ENCODE measurements at places on chromosomes 2 and 18.

DNA sequence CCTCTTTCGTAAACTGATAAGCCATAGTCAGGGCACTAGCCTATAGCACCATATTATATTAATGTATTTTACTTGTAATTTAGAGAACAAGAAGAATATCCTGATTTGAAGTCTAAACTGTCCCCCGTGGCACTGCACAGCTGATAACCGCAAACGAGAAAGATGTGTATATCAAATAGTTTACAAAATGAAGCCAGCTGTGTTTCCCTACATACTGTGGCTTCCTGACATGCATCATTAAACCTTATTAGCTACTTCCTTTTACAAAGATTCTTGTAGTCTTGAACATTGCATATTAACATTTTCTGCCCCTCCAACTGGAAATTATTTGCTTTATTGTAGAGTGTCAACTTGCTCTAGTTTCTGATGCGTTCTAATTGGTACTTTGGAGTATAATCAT, 153.5 kb upstream of the NFATC1 start:
- no peak for DNase-seq

- no peak for DNase-seq
Observed at GRCh38 chr2:214108598-214108997, 302.3 kb upstream of the VWC2L start.

GRCh38 chr2:8172661-8173060, 509.2 kb upstream of the ID2 start:
- no peak for DNase-seq

GRCh38 chr2:103605071-103605780, 843.4 kb downstream of the TMEM182 start:
- DNase-seq = no peak

- DNase-seq = no peak
Observed at GRCh38 chr18:46660957-46661749, 4.1 kb upstream of the LOXHD1 start.

DNA sequence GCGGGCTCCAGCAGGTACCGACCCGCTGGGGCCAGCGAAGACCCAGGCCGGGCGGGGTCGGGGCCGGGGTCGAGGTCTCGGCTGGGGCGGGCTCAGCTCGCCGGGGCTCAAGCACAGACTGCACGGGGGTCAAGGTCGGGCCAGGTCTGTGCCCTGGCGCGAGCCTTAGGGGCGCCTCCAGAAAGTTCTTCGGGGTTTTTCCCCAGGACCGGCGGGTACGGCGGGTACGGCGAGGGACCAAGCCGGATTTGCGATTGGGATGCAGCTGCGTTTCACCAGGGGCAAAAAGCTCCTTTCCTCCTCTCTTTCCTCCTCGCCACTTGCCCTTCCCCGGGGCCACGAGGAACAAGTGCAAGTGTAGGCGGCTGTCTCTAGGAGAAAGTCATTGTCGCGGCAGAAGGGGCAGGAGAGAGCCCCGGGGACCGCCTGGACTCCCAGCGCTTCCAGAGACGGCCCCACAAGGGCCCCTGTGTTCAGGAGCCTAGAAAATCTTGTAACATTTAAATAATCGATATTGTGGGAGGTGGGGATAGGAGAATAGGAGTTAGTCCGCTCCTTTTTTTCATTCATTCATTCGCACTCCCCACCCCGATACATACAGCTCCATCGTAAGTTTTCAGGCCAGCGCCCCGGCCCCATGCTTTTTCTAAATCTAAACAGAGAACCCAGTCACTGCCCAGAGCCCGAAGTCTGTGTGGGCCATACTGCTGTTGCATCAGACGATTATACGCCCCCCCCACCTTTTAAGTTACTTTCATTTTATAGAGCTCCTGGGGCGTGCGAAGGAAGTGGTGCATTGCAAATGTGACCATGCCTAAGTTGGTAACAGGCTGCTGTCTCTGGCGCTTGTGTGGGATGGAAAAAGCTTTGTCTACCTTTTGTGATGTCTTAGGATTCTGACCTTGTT, 679 bp downstream of the PMAIP1 start:
- peak; percentile 72 for DNase-seq

DNA sequence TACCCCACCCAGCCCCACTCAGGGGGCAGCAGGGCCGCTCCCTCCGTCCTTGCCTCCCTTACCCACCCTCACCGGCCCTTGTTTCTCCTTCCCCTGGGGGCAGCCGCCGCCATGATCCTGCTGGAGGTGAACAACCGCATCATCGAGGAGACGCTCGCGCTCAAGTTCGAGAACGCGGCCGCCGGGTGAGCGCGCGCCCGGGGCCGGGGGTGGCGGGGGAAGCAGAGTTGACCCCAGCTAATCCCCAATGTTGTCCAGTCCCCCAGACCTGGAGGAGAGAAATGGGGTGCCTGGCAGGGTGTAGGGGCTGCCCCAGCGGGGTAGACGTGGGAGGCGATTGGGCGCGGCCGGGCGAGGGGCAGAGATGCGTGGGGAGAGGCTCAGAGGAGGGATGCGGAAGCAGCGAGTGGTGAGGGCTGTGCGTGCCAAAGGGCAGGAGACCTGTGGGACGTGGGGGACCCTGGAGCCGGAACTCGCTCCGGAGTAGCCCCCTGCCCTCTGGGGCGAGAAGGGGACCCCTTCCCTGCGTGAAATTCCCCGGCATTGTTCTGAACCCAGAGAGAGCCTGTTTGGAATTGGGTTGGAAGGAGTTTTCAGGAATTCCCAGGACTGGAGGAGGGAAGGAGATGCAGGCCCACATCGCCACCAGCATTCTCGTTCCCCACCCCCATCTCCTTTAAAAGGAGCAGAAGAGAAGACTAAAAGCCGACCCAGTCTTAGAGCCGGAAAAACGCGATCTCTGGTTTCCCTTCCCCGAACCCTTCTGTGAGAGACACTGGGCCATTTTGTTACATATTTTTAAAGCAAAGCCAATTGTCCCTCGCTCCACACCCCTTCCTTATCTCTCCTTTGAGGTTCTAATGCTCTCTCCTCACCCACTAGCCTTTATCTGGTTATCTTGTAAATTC, 625 bp downstream of the ARPC2 start:
- DNase-seq = peak; percentile 68

GRCh38 chr2:45588158-45588829, 22.8 kb downstream of the SRBD1 start:
- no peak for DNase-seq

- no peak for DNase-seq
Observed at GRCh38 chr2:20631617-20632307, 19.1 kb downstream of the HS1BP3 start.

DNA sequence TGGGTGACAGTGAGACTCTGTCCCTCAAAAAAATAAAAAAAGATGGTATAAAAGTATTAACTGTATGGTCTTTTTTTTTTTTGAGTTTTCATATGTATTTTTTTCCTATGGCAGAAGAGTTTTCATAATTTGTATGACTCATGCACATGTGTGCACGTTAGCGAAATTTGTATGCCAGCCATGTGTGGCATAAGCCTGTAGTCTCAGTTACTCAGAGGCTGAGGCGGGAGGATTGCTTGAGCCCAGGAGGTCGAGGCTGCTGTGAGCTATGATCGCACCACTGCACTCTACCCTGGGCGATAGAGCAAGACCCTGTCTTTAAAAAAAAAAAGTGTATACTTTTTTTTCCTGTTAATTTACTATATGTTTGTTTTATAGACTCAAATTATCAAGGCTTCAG, 160.8 kb downstream of the TGIF1 start:
- DNase-seq = no peak

DNA sequence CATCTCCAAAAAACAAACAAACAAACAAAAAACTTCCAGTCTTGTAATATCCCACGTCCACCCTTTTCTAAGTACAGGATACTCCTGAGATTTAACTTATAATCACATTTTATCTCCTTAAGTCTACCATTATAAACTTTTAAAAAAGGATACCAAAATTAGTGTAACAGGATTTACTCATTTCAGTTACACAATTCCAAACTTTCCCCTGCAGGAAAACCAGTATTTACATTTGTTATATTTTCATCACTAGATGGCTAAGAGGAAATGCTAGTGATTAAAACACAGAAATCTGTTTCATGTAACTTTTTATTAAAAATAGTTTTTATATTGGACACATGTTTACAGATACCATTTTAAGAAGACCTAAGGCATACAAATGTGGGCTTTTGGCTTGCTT, 27.5 kb downstream of the CFAP36 start:
- DNase-seq = no peak

- no peak for DNase-seq
Observed at GRCh38 chr18:39647627-39648534, 2082.3 kb upstream of the CELF4 start.

All from CD4-positive, alpha-beta T cell treated with Interleukin-6 for 4 hours (primary cell).